ENCODE measurements at places on chromosomes 12 and 14. TPM values are rescaled to one million over a fixed set of nuclear protein-coding genes. Genes with fewer than 3 reads are reported as not detected.

The LRRC10 gene
- 0.10 TPM for total RNA-seq

The APOF gene
- total RNA-seq, result 0.26 TPM

The RD3L gene
- not detected for total RNA-seq

The GSC gene
- total RNA-seq, result 1.0 TPM

The RIN3 gene
- total RNA-seq, result 23.9 TPM

The TMEM52B gene
- not detected for total RNA-seq

The RNASE7 gene
- 0.40 TPM for total RNA-seq

The MYBPC1 gene
- 0.63 TPM for total RNA-seq

The PIK3C2G gene
- total RNA-seq, result 0.19 TPM

The MIP gene
- total RNA-seq, result 0.83 TPM

The PTGER2 gene
- 0.77 TPM for total RNA-seq

The DPPA3 gene
- 0.25 TPM for total RNA-seq

The OR4K15 gene
- not detected for total RNA-seq

The GPR137C gene
- 10.1 TPM for total RNA-seq

The GPR135 gene
- 4.3 TPM for total RNA-seq

The IFT81 gene
- total RNA-seq, result 42.0 TPM

The MGST1 gene
- 15.6 TPM for total RNA-seq

The KLRC3 gene
- total RNA-seq, result not detected

The LMNTD1 gene
- not detected for total RNA-seq

The P2RX2 gene
- total RNA-seq, result 0.32 TPM

The COX8C gene
- not detected for total RNA-seq

The SLC2A14 gene
- 0.59 TPM for total RNA-seq

The SERPINA6 gene
- 0.97 TPM for total RNA-seq

The EFS gene
- total RNA-seq, result 1.0 TPM

The KLHDC1 gene
- 0.91 TPM for total RNA-seq

The SPATA7 gene
- 4.9 TPM for total RNA-seq

The GNB3 gene
- 1.1 TPM for total RNA-seq

The NTS gene
- total RNA-seq, result 1.6 TPM

The RNASE4 gene
- total RNA-seq, result 9.2 TPM

The GYS2 gene
- not detected for total RNA-seq

The C14orf39 gene
- total RNA-seq, result 0.21 TPM

The GLIPR1 gene
- 5.6 TPM for total RNA-seq

The KRT7 gene
- total RNA-seq, result 4.3 TPM

The BDKRB2 gene
- 0.58 TPM for total RNA-seq

The MGAT4C gene
- 13.1 TPM for total RNA-seq

The METTL1 gene
- 7.6 TPM for total RNA-seq

The LTBP2 gene
- total RNA-seq, result 1.3 TPM

The KIAA0586 gene
- total RNA-seq, result 16.0 TPM

The RFX4 gene
- total RNA-seq, result 0.43 TPM

The EML5 gene
- 3.6 TPM for total RNA-seq
